Right lobe of liver (tissue), 6 donors: ENCODE measurements at places on chromosomes 6 and 20. TPM values are rescaled to one million over a fixed set of nuclear protein-coding genes. Genes with fewer than 3 reads are reported as not detected.

DNA sequence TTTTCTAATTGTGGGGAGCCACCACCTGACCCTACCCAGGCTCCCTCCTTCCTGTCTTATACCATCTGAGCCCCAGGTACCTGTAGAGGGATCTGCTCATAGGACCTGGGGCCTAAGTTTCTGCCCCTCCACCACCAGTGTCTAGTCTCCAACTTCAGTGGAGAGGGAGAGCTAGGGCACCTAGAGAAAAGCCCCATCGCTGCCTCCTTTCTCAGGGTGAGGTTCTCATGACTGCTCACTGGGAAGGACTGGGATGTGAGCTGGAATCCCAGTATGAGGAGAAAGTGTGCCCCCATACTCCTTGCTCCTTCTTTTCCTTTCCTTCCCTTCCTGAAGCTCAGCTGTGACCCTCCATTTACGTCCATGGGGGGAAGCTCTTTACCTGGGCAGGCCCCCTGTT, 231.6 kb downstream of the LRFN2 start:
- no peak overlapping the region for H3K27ac ChIP-seq
- no peak for DNase-seq
- no peaks in the 10 kb centered on the region for H3K36me3 ChIP-seq
- no peaks in the 10 kb centered on the region for H3K4me1 ChIP-seq

GRCh38 chr6:122530440-122531046, 58.9 kb upstream of the SERINC1 start:
- H3K4me1 ChIP-seq = no peaks in the 10 kb centered on the region
- H3K27me3 ChIP-seq = no peaks in the 10 kb centered on the region
- no peak overlapping the region for H3K4me3 ChIP-seq
- H3K27ac ChIP-seq = no peak overlapping the region
- no peak for DNase-seq
- no peaks in the 10 kb centered on the region for H3K36me3 ChIP-seq

GRCh38 chr20:14384416-14385175, 47.2 kb upstream of the FLRT3 start:
- H3K4me3 ChIP-seq = no peak overlapping the region
- no peak overlapping the region for H3K27ac ChIP-seq
- DNase-seq = no peak
- H3K4me1 ChIP-seq = no peaks in the 10 kb centered on the region
- no peaks in the 10 kb centered on the region for H3K36me3 ChIP-seq

GRCh38 chr20:24436160-24436559, 33.3 kb upstream of the SYNDIG1 start:
- H3K36me3 ChIP-seq = no peaks in the 10 kb centered on the region
- DNase-seq = no peak
- no peaks in the 10 kb centered on the region for H3K27me3 ChIP-seq
- no peak overlapping the region for H3K4me3 ChIP-seq
- no peak overlapping the region for H3K27ac ChIP-seq
- no peaks in the 10 kb centered on the region for H3K4me1 ChIP-seq

DNA sequence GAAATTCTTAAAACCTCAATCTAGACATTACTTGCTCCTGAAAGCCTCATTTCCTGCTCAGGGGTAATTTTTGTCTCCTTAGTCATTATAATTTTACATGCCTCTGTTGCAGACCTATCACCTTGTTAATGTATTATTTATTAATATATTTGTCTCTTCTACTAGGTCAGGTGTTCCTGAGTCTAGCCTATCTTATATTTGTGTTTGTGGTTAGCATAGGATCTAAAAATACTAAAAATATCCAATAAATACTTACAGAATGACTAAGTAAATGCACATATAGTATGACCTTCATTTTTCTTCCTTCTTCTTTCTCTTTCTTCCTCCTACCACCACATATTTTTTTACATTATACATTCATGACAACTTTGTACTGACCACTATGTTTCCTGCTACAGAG, 268.9 kb upstream of the HS3ST5 start:
- H3K36me3 ChIP-seq = no peaks in the 10 kb centered on the region
- H3K4me1 ChIP-seq = no peaks in the 10 kb centered on the region
- no peak for DNase-seq

GRCh38 chr6:57262488-57262887, 40.4 kb upstream of the RAB23 start:
- DNase-seq = no peak
- H3K27ac ChIP-seq = no peak overlapping the region
- H3K4me3 ChIP-seq = no peak overlapping the region
- H3K4me1 ChIP-seq = no peaks in the 10 kb centered on the region

GRCh38 chr6:105892577-105893262, 193.4 kb upstream of the PRDM1 start:
- no peaks in the 10 kb centered on the region for H3K4me1 ChIP-seq
- no peaks in the 10 kb centered on the region for H3K36me3 ChIP-seq
- no peak for DNase-seq
- no peaks in the 10 kb centered on the region for H3K27me3 ChIP-seq
- no peak overlapping the region for H3K27ac ChIP-seq

DNA sequence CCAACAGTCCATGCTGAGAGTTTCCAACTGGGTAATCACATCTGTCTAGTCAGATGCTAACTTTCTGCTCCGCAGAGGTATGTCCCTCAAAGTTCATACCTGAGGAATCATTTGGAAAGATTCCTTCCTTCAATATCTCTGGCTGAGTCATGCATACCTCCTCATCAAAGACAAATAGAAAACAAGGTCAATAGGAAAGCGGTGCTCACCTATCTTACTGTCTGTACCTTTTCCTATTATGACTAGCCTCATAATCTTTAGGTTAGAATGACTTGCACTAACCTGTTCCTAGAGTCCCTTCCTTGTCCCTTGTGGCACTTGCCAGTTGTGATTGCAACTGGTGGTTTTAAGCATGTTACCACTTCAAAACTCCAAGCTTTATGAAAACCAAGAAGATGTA, 78.2 kb upstream of the PTPRK start:
- H3K4me3 ChIP-seq = no peak overlapping the region
- H3K27ac ChIP-seq = no peak overlapping the region
- no peaks in the 10 kb centered on the region for H3K27me3 ChIP-seq
- no peaks in the 10 kb centered on the region for H3K4me1 ChIP-seq

GRCh38 chr6:111765763-111766162, 107.5 kb downstream of the FYN start:
- no peak for DNase-seq
- no peaks in the 10 kb centered on the region for H3K4me1 ChIP-seq
- H3K4me3 ChIP-seq = no peak overlapping the region
- H3K27me3 ChIP-seq = no peaks in the 10 kb centered on the region
- no peaks in the 10 kb centered on the region for H3K36me3 ChIP-seq

DNA sequence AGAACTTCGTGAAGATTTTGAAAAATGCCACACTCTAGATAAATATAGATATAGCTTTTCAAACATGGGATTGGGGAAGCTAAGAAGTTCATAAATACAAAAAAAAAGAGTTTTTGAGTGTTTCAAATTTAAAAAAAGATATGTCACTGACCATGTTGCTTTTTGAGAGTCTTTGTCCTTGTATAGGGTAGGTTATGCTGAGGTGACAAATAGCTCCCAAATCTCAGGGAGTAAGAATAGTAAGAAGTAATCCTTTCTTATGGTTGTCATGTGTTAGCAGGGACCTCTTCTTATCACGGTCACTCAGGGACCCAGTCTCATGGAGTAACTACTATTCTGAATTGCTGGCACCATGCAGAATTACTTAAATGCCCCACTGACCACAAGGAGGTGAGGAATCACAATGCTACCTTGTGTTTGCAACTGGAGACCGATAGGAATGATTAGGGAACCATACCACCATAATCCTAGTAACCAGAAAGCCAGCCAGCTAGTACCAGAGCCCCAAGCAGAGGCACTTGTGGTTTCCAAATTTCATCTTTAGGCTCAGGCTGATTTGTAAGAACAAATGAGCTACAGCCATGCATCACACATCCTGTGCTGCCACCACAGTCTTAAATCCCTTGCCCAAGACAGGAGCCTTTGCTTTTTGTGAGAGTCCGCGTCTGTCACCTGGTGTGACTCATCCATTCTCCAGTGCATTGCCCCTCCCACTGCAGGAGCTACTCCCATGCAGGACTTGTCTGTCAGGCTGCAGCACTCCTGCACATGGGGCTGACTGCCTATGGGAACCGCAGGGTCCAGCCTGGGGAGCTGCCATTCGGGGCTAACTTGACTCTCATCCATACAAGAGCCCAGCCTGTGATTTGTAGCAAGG, 42.4 kb upstream of the ADGRF4 start:
- H3K4me3 ChIP-seq = no peak overlapping the region
- no peaks in the 10 kb centered on the region for H3K36me3 ChIP-seq
- DNase-seq = no peak
- no peak overlapping the region for H3K27ac ChIP-seq

DNA sequence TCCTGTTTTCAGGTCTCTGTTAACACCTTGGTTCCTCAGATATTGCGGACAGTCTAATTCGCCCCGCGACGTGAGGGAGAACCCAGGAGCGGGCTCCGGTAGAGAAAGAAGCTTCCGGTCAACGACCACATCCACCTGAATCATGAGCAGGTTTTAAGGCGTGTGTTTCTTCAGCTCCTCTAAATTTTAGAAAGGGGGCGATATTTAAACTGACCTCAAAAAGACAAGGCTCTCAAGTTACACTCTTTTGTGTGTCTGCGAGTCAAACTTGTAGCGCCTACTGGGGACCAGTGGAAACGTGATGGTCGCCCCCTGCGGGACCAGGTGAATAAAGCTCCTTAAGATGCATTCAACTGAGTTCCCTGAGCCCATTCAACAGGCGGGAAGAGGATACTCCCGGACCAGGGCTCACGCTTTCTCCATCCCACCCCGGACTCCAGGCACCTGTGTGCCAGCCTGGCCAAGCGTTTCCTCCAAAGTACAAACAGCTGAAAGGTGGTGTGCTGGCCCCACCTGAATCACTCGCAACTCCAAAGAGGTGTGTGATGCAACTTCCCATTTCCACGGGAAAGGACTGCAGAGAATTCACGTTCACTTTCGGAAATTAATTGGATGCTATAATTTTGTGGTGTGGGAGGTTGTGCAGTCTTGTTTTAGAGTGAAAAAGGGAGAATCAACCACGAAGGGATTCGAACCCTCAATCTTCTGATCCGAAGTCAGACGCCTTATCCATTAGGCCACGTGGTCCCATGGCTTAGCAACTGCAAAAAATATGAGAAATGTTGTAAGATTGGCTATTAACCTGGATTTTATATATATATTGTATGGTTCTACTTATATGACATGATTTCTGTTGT, 17.0 kb downstream of the GPX5 start:
- H3K27me3 ChIP-seq = no peaks in the 10 kb centered on the region
- no peak overlapping the region for H3K27ac ChIP-seq
- no peaks in the 10 kb centered on the region for H3K36me3 ChIP-seq

- H3K36me3 ChIP-seq = no peaks in the 10 kb centered on the region
- H3K27ac ChIP-seq = no peak overlapping the region
- DNase-seq = no peak
Measured at GRCh38 chr20:9280666-9281065, 211.8 kb downstream of the PLCB4 start.

- no peak overlapping the region for H3K4me3 ChIP-seq
- H3K27ac ChIP-seq = no peak overlapping the region
- H3K27me3 ChIP-seq = no peaks in the 10 kb centered on the region
- no peak for DNase-seq
- peaks cover 5% of the 10 kb centered on the region for H3K4me1 ChIP-seq
Measured at GRCh38 chr6:11260249-11261038, 28.0 kb upstream of the NEDD9 start.

- H3K4me3 ChIP-seq = no peak overlapping the region
- H3K4me1 ChIP-seq = peaks cover 4% of the 10 kb centered on the region
- H3K27ac ChIP-seq = no peak overlapping the region
- DNase-seq = no peak
- no peaks in the 10 kb centered on the region for H3K36me3 ChIP-seq
Measured at GRCh38 chr6:20770773-20771172, 236.5 kb downstream of the CDKAL1 start.

DNA sequence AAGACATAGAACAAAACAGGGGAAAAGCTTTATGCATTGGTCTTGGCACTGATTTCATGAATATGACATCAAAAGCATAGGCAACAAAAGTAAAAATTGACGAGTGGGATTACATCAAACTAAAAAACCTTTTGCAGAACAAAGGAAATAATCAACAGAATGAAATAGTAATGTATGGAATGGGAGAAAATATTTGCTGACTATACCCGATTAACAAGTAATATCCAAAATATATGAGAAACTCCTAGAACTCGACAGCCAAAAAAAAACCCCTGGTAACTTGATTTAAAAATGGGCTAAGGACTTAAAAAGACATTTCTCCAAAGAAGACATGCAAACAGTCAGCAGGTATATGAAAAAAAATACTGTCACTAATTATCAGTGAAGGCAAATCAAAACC, 231.7 kb upstream of the MAN1A1 start:
- H3K36me3 ChIP-seq = no peaks in the 10 kb centered on the region
- H3K4me1 ChIP-seq = no peaks in the 10 kb centered on the region
- H3K27me3 ChIP-seq = no peaks in the 10 kb centered on the region
- DNase-seq = no peak
- H3K4me3 ChIP-seq = no peak overlapping the region

DNA sequence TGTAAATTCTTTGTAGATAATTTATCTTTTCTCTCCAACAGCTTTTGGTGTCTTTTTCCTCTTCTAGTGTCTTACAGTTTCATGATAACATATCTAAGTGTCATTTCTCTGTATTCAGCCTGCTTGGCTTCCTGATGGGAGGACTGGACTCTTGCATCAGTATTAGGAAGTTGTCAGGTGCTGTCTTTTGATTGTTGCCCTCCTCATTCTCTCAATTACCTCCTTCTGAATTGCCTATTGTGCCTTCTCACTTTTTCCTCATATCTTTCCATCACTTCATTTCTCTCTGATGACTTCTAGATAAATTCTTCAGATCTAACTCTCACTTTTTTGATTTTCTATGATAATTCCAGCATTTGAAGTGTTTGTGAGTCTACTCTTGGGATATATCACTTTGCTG, 154.4 kb upstream of the MLIP start:
- H3K36me3 ChIP-seq = no peaks in the 10 kb centered on the region
- no peak overlapping the region for H3K27ac ChIP-seq
- H3K4me1 ChIP-seq = no peaks in the 10 kb centered on the region
- no peaks in the 10 kb centered on the region for H3K27me3 ChIP-seq
- DNase-seq = no peak

GRCh38 chr6:109768485-109768884, 77.4 kb downstream of the FIG4 start:
- no peaks in the 10 kb centered on the region for H3K27me3 ChIP-seq
- H3K36me3 ChIP-seq = no peaks in the 10 kb centered on the region
- H3K4me1 ChIP-seq = no peaks in the 10 kb centered on the region
- H3K4me3 ChIP-seq = no peak overlapping the region
- no peak for DNase-seq

- no peak overlapping the region for H3K27ac ChIP-seq
- H3K36me3 ChIP-seq = no peaks in the 10 kb centered on the region
- H3K4me3 ChIP-seq = peak overlapping the region; percentile 33
Measured at GRCh38 chr20:63496596-63497120, 2.2 kb downstream of the EEF1A2 start.

- H3K27me3 ChIP-seq = no peaks in the 10 kb centered on the region
- H3K36me3 ChIP-seq = no peaks in the 10 kb centered on the region
- no peaks in the 10 kb centered on the region for H3K4me1 ChIP-seq
Measured at GRCh38 chr20:18992418-18992817, 178.8 kb downstream of the SCP2D1 start.

Gene MUC21
- total RNA-seq = not detected

Gene PRSS16
- total RNA-seq = 0.37 TPM

Gene PRL
- not detected for total RNA-seq

Gene AHCY
- 66.5 TPM for total RNA-seq

Gene DDR1
- 3.6 TPM for total RNA-seq

Gene LHFPL5
- total RNA-seq = not detected
